ENCODE measurements at places on chromosomes 7 and 10.

DNA sequence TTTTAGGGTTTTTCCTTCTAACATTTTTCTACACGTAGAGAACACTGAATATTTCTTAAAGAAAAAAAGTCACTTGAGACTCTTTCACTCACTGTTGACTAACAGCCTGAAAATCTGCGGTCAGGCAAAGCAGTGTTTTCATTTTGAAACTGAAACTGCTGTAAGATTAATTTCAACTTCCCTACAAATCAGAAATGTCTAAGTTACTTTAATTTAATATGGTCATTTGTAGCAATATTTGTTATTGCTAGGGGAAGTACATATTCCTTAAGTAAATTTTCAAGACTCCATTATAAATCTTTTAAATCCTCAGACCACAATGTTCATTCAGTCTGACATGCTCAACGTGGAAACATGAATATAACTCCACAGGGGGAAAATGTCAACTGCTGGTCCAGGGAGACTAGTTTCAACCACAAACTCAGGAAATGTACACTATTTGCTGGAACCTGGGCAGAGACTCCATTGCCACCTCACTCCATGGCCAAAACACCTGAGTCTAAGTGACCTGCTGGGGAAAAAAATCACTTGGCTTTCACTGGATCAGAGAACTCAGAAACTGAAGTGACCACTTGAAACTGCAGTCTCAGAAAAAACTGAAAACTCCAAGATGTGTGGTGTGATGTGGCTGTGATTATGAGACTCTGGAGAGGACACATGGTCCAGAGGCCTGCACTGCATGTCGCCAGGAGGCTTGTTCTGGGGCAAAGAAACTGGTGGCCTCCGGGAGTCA, 161.2 kb downstream of the TAX1BP1 start:
- H3K4me1 ChIP-seq = peaks cover 13% of the 10 kb centered on the region
- H3K36me3 ChIP-seq = no peaks in the 10 kb centered on the region
- peak; percentile 14 for DNase-seq
- H3K27me3 ChIP-seq = no peaks in the 10 kb centered on the region
- H3K4me3 ChIP-seq = no peak overlapping the region
- H3K27ac ChIP-seq = peak overlapping the region; percentile 31

DNA sequence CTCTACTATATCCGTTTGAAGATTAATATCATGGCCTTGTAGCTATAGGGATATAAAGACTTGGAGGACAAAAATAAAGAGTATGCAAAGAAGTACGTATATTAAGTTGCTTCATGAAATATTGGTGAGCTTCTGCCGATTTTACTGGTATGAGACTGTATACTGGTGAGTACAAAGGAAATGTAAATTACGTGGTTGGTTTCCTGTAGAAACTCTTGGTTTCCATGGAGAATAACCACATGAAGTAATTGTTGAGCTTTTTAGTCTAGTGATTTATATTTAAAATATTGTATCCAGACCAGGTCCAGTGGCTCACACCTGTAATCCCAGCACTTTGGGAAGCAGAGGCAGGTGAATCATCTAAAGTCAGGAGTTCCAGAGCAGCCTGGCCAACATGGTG, 32.2 kb upstream of the GLI3 start:
- no peak overlapping the region for H3K27ac ChIP-seq
- DNase-seq = peak; percentile 1
- H3K4me1 ChIP-seq = no peaks in the 10 kb centered on the region
- no peak overlapping the region for H3K4me3 ChIP-seq

DNA sequence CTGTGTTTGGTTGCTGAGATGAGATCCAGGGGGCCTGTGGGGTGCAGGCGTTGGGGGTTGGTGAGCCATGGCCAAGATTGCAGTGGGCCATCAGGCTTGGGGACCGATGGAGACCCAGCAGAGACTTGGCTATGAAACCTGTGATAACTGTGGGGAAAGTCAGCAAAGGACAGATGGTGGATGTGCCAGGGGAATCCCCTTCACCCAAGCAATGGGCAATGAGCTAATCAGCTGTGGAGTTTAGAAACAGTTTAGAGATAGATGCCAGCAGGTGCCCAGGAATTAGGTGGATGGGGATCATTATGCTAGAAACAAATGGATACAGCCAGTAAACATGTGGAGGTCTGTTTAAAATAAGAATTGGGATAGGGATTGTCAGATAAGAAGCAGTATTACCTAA, 151.4 kb upstream of the FERD3L start:
- no peaks in the 10 kb centered on the region for H3K27me3 ChIP-seq
- H3K36me3 ChIP-seq = no peaks in the 10 kb centered on the region
- no peak for DNase-seq
- H3K4me3 ChIP-seq = no peak overlapping the region
- H3K27ac ChIP-seq = no peak overlapping the region
- no peaks in the 10 kb centered on the region for H3K4me1 ChIP-seq

DNA sequence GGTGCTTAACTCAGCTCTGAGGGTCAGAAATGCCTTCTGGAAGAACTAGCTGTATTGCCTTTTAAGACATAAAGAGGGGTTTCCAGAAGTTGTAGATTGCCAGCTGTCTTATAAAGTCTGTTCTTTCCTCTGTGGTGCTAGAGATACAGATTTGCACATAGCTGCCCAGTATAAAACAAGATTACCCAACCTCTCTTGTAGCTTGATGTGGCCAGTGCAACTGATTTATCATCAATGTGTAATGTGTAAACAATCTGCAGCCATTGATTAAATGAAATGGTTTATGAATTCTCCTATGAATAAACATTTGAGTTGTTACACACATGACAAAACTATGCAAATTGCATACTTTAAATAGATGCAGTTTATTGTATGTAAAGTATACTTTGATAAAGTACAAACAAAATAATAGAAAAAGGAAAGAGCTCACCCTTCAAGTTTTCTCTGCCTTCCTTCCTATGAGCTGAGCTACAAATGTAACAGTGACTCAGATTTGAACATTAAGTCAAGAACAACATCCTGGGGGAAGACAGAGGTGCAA, 195.2 kb downstream of the TMEM26 start:
- no peak overlapping the region for H3K4me3 ChIP-seq
- no peaks in the 10 kb centered on the region for H3K4me1 ChIP-seq
- no peak for DNase-seq
- no peaks in the 10 kb centered on the region for H3K27me3 ChIP-seq
- H3K36me3 ChIP-seq = no peaks in the 10 kb centered on the region

DNA sequence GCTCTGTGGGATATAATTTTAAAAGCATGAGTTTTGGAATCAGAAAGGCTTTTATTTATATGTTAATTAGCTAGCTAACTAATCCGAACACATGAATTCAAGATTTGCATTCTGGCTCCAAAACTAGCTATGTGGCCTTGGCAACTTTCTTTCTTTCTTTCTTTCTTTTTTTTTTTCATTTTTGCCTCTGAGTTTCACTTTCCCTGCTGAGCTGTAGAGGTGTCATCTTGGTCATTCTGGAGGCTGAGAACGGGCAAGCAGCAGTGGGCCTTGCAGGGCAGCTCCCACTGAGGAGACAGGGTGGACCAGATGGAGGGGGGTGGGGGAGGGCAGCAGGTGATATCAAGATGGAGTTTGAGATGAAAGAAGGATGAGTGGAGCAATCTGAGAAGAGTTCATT, 24.8 kb upstream of the SFMBT2 start:
- H3K27me3 ChIP-seq = no peaks in the 10 kb centered on the region
- H3K27ac ChIP-seq = no peak overlapping the region
- no peak overlapping the region for H3K4me3 ChIP-seq
- no peaks in the 10 kb centered on the region for H3K4me1 ChIP-seq
- H3K36me3 ChIP-seq = no peaks in the 10 kb centered on the region
- no peak for DNase-seq

DNA sequence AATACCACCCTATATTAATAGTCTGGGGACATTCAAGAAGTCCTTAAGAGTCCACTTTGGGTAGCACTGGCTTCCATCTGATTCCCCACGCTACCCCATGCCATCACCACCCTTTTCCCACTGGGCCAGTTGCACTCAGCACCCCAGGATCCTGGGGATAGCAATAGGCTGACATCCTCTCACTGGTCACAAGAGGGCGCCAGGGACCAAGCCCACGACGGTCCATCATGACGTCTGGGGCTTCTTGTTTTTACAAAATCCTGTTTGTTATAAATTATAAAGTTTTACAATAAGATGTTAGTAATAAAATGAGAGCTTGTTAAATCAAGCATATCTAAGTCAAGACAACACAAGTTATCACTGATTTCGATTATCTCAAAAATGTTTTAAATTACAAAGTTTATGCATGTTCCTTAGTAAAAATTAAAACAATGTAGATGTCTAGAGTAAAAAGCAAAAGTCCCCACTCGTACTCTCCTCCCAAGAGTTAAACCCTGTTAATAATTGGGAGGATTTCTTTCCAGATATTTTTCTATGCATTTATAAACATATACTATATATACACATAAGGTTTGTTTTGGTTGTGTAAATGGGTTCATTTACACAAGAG, 15.4 kb downstream of the GPNMB start:
- H3K4me3 ChIP-seq = no peak overlapping the region
- H3K27me3 ChIP-seq = no peaks in the 10 kb centered on the region
- no peaks in the 10 kb centered on the region for H3K36me3 ChIP-seq
- no peak overlapping the region for H3K27ac ChIP-seq
- H3K4me1 ChIP-seq = no peaks in the 10 kb centered on the region

GRCh38 chr10:35940141-35941041, 298.3 kb upstream of the FZD8 start:
- H3K27ac ChIP-seq = no peak overlapping the region
- H3K4me1 ChIP-seq = no peaks in the 10 kb centered on the region

GRCh38 chr10:95552679-95553342, 8.4 kb downstream of the SORBS1 start:
- no peaks in the 10 kb centered on the region for H3K36me3 ChIP-seq
- no peak overlapping the region for H3K27ac ChIP-seq
- no peaks in the 10 kb centered on the region for H3K4me1 ChIP-seq
- DNase-seq = no peak
- no peaks in the 10 kb centered on the region for H3K27me3 ChIP-seq

GRCh38 chr10:102132193-102132562, 662 bp upstream of the PPRC1 start:
- H3K36me3 ChIP-seq = no peaks in the 10 kb centered on the region
- peaks cover 38% of the 10 kb centered on the region for H3K4me1 ChIP-seq

DNA sequence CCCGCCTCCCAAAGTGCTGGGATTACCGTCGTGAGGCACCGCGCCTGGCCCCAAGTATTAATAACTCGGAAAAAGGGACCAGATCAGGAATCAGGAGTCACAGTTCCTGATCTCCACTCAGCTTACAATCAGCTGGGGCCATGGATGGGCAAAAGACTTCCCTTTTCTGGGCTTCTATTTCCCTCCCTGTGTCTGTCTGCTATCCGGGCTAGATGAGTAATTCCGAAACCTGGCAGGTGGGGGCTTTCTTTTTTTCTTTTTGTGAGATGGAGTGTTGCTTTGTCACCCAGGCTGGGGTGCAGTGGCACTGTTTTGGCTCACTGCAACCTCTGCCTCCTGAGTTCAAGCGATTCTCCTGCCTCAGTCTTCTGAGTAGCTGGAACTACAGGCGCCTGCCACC, 11.6 kb downstream of the RPS24 start:
- no peaks in the 10 kb centered on the region for H3K27me3 ChIP-seq
- H3K4me3 ChIP-seq = no peak overlapping the region

DNA sequence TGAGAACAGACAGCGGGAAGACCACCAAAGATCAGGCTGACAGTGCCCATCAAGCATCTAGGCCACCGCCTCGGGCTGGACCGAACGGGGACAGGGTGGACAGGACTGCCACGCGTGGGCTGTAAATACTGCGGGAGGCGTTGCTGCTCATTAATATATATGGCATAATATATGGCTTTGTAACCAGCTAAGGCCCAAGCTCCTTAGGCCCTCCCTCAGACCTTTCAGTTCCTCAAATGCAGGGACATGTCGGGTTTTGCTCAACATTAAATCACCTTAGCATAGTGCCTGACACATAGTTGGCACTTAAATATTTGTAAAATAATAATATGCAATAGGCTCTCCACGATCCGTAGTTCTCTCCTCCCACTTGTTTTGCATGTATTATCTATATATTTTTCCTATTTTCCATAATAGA, 402 bp upstream of the TMEM168 start:
- peaks cover 16% of the 10 kb centered on the region for H3K4me1 ChIP-seq
- peak overlapping the region; percentile 53 for H3K4me3 ChIP-seq
- DNase-seq = no peak
- no peaks in the 10 kb centered on the region for H3K27me3 ChIP-seq

DNA sequence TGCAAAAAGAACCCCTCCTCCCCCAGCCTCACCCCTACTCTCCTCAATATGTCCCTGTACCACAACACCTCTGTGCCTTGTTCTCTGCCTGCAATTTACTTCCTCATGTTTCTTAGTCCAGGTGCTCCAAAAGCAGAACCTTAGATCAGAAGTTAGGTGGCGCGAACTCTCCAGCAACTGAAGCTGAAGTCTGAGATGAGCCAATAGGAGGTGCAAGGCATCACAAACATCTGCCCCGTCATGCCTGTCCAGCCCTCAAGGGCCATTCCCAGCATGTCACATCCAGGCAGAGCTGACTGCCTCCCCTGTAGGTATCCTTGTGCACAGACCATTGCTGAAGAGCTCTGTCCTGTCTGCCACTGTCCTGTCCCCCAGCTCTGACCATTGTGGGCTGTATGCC, 508.8 kb downstream of the GRID1 start:
- no peak for DNase-seq
- no peaks in the 10 kb centered on the region for H3K36me3 ChIP-seq
- H3K27ac ChIP-seq = no peak overlapping the region
- H3K4me3 ChIP-seq = no peak overlapping the region

DNA sequence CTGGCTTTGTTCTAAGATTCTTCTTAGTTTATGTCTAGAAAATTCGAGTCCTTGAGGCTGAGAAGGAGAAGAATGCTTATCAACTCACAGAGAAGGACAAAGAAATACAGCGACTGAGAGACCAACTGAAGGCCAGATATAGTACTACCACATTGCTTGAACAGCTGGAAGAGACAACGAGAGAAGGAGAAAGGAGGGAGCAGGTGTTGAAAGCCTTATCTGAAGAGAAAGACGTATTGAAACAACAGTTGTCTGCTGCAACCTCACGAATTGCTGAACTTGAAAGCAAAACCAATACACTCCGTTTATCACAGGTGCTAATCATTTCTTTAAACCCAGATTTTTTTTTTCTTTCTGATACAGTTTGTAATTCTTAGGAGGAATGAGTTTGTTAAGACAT, 6.7 kb downstream of the CEP55 start:
- no peaks in the 10 kb centered on the region for H3K36me3 ChIP-seq
- H3K4me1 ChIP-seq = peaks cover 28% of the 10 kb centered on the region
- DNase-seq = no peak
- peak overlapping the region; percentile 31 for H3K27ac ChIP-seq
- no peak overlapping the region for H3K4me3 ChIP-seq
- H3K27me3 ChIP-seq = no peaks in the 10 kb centered on the region

GRCh38 chr10:29273478-29273877, 15.4 kb upstream of the LYZL1 start:
- H3K4me1 ChIP-seq = no peaks in the 10 kb centered on the region
- no peaks in the 10 kb centered on the region for H3K27me3 ChIP-seq
- no peak overlapping the region for H3K4me3 ChIP-seq
- DNase-seq = no peak
- H3K36me3 ChIP-seq = no peaks in the 10 kb centered on the region

GRCh38 chr10:121975295-121976086, 474 bp upstream of the NSMCE4A start:
- peaks cover 20% of the 10 kb centered on the region for H3K4me1 ChIP-seq
- peak overlapping the region; percentile 77 for H3K4me3 ChIP-seq
- no peaks in the 10 kb centered on the region for H3K27me3 ChIP-seq
- peak overlapping the region; percentile 62 for H3K27ac ChIP-seq
- H3K36me3 ChIP-seq = peaks cover 5% of the 10 kb centered on the region

Measured in CD4-positive, alpha-beta memory T cell (primary cell).